Thoracic aorta (tissue), 2 donors: ENCODE measurements at places on chromosomes 2 and 18. TPM values are rescaled to one million over a fixed set of nuclear protein-coding genes. Genes with fewer than 3 reads are reported as not detected.

- no peak for DNase-seq
- no peak overlapping the region for H3K27ac ChIP-seq
- H3K4me3 ChIP-seq = no peak overlapping the region
- no peaks in the 10 kb centered on the region for H3K27me3 ChIP-seq
Observed at GRCh38 chr18:55501579-55501978, 86.4 kb downstream of the TCF4 start.

GRCh38 chr18:53994016-53994415, 230.5 kb downstream of the MBD2 start:
- no peaks in the 10 kb centered on the region for H3K27me3 ChIP-seq
- H3K27ac ChIP-seq = no peak overlapping the region
- H3K4me3 ChIP-seq = no peak overlapping the region
- no peak for DNase-seq
- no peaks in the 10 kb centered on the region for H3K4me1 ChIP-seq

GRCh38 chr2:197137231-197137630, 173.3 kb downstream of the ANKRD44 start:
- peaks cover 10% of the 10 kb centered on the region for H3K4me1 ChIP-seq
- no peaks in the 10 kb centered on the region for H3K36me3 ChIP-seq
- H3K4me3 ChIP-seq = peak overlapping the region; percentile 6
- H3K27ac ChIP-seq = no peak overlapping the region

- no peak for DNase-seq
- H3K4me1 ChIP-seq = no peaks in the 10 kb centered on the region
- no peak overlapping the region for H3K4me3 ChIP-seq
- H3K36me3 ChIP-seq = no peaks in the 10 kb centered on the region
- H3K27me3 ChIP-seq = no peaks in the 10 kb centered on the region
Observed at GRCh38 chr2:129189617-129190319, 789.7 kb upstream of the RAB6C start.

- H3K4me3 ChIP-seq = no peak overlapping the region
- DNase-seq = no peak
- H3K27ac ChIP-seq = peak overlapping the region; percentile 7
Observed at GRCh38 chr2:129296396-129296795, 683.1 kb upstream of the RAB6C start.

DNA sequence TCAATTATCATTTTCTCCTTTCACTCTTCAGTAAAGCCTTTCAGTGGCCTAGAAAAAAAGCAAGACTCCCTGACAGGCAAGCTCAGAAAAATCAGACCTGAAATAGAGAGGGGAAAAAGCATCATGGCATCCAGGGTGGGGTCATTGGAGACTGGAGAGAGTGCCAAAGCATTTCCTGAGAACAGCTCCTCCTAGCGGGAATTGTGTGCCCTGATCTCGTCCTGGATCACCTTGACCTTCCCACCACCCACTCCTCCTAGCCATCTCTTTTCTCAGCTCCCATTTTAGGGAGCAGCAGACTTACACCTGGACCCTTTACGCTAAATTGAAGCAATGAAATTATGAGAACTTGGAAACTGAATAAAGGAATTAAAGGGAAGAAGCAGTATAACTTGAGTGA, 176.6 kb downstream of the VWC2L start:
- no peaks in the 10 kb centered on the region for H3K4me1 ChIP-seq
- DNase-seq = no peak
- no peaks in the 10 kb centered on the region for H3K27me3 ChIP-seq
- no peak overlapping the region for H3K27ac ChIP-seq

DNA sequence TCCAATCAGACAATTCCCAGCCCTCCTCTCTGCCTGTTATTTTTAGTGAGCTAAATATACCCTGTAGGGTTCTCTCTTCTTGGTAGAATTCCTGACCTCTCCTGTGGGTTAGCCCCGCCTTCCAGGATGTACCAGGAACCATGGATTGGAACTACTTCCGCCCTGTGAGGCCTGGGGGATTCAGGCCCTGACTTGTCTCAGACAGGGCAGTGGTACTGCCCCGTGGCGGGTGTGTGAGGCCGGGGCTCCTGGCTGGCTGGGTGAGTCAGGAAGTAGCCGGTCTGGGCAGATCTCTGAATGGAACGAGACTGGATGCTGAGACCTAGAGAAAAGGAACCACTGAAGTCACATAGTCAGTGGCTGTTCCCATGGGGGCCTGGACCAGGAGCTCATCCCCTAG, 50.5 kb downstream of the DYSF start:
- no peaks in the 10 kb centered on the region for H3K27me3 ChIP-seq
- no peak for DNase-seq
- H3K4me3 ChIP-seq = no peak overlapping the region
- H3K4me1 ChIP-seq = peaks cover 10% of the 10 kb centered on the region

DNA sequence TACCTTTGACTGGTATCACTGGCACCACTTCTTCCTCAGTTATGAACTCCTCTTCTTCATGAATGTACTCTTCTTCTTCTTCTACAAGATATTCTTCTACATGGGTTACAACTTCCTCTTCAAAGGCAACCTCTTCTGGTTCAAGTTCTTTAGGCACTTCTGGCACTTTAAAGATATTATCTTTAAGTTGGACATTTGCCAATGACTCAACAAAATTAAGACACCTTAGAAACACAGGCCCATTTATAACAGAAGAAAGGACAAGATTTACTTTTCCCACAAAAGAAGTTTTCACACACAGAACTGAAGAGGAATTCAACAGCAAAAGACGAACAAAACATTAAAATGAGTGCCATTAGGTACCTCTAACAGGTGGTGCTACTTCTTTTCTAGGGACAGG, 127.3 kb downstream of the TTN start:
- H3K4me3 ChIP-seq = no peak overlapping the region
- no peaks in the 10 kb centered on the region for H3K36me3 ChIP-seq
- no peak for DNase-seq
- H3K27me3 ChIP-seq = no peaks in the 10 kb centered on the region

GRCh38 chr18:11578799-11579198, 30.6 kb upstream of the SLC35G4 start:
- no peaks in the 10 kb centered on the region for H3K36me3 ChIP-seq
- H3K27me3 ChIP-seq = no peaks in the 10 kb centered on the region
- H3K27ac ChIP-seq = no peak overlapping the region
- DNase-seq = no peak
- H3K4me3 ChIP-seq = no peak overlapping the region

- H3K27ac ChIP-seq = no peak overlapping the region
- no peaks in the 10 kb centered on the region for H3K36me3 ChIP-seq
- DNase-seq = no peak
- no peaks in the 10 kb centered on the region for H3K27me3 ChIP-seq
Observed at GRCh38 chr2:214410128-214410775, 602 bp upstream of the VWC2L start.

DNA sequence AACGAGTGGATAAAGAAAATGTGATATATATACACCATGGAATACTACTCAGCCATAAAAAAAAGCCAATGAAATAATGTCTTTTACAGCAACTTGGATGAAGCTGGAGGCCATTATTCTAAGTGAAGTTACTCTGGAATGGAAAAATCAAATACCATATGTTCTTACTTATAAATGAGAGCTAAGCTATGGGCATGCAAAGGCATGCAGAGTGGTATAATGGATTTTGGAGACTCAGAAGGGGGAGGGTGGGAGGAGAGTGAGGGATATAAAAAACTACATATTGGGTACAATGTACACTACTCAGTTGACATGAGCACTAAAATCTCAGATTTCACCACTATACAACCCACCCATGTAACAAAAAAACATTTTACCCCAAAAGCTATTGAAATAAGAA, 1.7 kb upstream of the MSGN1 start:
- no peak overlapping the region for H3K4me3 ChIP-seq
- H3K36me3 ChIP-seq = no peaks in the 10 kb centered on the region
- no peaks in the 10 kb centered on the region for H3K27me3 ChIP-seq
- H3K27ac ChIP-seq = no peak overlapping the region
- H3K4me1 ChIP-seq = no peaks in the 10 kb centered on the region
- no peak for DNase-seq

Gene ABCA12
- total RNA-seq = not detected

Gene ADGRF3
- total RNA-seq = not detected

Gene PAX8
- total RNA-seq = 2.4 TPM

Gene MYO7B
- total RNA-seq = 0.78 TPM

Gene FOXD4L1
- total RNA-seq = not detected
